ENCODE measurements at places on chromosomes 2 and 18.

- DNase-seq: no peak
Measured at GRCh38 chr18:73366713-73367112, 498.9 kb upstream of the NETO1 start.

GRCh38 chr2:96815326-96816126 lies 542 bp upstream of the CNNM3 start:
- no peak for DNase-seq

DNA sequence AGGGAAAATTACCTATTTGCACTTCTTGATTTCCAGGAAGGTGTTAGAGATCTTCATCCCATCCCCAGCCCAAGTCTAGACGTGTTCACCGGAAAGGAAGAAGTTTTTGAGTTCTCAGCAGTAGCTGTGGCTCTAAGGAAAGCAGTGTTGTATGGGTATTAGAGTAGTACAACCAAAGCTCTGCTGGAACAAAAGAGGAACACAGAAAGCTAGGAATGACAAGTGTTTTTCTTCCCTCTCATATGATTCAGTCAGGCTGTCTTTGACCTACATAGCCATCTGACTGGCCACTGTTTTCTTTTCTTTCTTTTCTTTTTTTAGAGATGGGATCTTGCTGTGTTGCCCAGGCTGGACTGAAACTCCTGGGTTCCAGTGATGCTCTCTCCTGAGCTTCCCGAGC lies 82.7 kb upstream of the SLC39A10 start:
- DNase-seq: no peak

- no peak for DNase-seq
Measured at GRCh38 chr2:181330286-181330685, 126.9 kb upstream of the ITGA4 start.

- DNase-seq: no peak
Measured at GRCh38 chr18:7255643-7256042, 24.8 kb downstream of the LRRC30 start.

GRCh38 chr2:226845386-226846116 lies 9.7 kb downstream of the RHBDD1 start:
- no peak for DNase-seq

- DNase-seq: no peak
Measured at GRCh38 chr18:11902522-11903292, 5.4 kb downstream of the MPPE1 start.

- no peak for DNase-seq
Measured at GRCh38 chr18:57624988-57625387, 3.4 kb upstream of the NARS1 start.

- peak; percentile 88 for DNase-seq
Measured at GRCh38 chr2:104853534-104854497, at the start of gene POU3F3. Gene POU3F3, plus strand, starts transcription at chr2:104854115. Its CDS starts 1,396 bp downstream, at chr2:104855511.

DNA sequence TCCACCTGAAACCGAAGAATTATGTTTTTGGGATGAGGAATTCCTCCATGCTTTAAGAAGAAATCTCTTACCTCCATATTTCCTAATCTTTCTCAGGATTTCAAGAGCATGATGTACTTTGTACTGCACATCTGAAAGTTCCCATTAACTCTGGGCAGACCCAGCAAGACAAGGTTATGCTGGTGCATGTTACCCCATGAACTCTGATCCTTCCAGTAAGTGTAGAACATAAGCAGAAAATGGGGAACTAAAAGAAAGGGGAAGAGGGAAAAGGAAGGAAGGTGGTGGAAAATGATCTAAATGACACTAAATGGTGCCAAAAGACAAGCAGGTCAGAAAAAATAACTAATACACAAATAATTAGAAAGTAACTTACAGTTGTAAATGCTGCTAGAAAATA lies 50.7 kb downstream of the STRN start:
- DNase-seq: no peak

DNA sequence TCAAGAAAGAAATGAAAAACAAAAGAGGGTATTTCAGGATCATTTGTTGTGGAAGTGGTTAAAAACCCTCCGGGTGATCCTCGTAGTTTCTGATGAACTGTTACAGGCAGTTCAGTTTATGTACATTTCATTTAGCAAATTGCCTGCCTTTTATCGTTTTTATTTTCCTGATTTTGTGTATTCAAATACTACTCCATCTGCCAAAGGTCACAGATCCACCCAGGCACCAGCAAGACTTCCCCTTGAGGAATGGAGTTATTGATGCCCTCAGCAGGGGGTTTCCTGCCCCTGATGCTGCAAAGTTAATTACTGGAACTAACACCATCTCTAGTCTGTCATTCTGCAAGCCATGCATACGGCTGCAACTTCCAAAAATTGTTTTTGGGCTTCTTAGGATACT lies 641.9 kb downstream of the SLC4A3 start:
- no peak for DNase-seq

DNA sequence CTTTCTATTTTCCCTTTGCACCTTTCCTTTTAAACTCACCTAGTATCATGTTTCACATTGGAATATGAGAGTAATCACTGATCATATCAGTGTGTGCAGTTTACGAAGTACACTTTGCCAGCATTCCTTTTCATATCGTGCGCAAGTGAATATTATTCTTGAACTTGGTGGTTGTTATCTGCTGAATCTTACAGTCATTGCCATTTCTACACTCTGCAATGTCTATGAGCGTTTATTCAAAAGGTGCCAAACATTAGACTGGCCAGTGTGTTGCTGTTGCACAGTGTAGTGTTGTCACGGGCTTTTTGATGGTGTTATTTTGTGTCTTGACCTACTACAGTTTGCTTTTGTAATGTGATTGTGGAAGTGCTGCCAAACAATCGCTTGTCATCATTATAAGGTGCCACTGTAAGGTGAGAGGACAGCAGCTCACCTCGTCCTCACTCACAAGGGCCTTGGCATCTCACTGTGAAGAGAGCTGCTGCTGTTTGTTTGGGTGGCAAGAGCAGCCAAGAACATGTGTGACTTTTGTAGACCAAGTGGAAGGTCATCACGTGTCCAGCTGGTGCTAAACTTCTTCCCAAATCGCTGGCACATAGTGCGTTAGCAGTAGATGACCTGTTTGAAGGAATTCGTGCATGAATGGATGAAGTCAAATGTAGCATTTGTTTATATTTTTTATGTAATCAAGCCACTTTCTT lies 113.3 kb downstream of the MYO1B start:
- no peak for DNase-seq

- DNase-seq: no peak
Measured at GRCh38 chr2:200509235-200509611, 645 bp downstream of the KCTD18 start.

- no peak for DNase-seq
Measured at GRCh38 chr18:76234676-76235060, 260.4 kb downstream of the ZNF516 start.

GRCh38 chr2:101706819-101707177 lies 9.3 kb downstream of the MAP4K4 start:
- DNase-seq: no peak

DNA sequence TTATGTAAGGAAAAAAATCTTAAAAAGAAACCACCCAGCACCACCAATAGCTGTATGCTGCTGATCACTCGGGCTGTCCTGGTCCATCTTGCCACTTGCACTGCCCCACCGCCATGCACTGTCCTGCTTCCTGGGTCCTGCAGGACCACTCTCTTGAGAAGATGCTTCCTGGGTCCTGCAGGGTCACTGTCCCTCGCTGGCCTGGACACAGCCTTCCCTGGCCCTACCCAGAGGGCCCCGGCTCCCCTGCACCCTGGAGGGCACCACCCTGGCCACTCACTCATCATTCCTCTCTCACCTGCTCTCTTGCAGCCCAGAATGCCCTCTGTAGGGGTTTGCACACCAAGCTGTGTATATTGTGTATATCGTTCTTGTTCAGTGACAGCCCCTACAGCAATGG lies 2.4 kb upstream of the OTOS start:
- no peak for DNase-seq

DNA sequence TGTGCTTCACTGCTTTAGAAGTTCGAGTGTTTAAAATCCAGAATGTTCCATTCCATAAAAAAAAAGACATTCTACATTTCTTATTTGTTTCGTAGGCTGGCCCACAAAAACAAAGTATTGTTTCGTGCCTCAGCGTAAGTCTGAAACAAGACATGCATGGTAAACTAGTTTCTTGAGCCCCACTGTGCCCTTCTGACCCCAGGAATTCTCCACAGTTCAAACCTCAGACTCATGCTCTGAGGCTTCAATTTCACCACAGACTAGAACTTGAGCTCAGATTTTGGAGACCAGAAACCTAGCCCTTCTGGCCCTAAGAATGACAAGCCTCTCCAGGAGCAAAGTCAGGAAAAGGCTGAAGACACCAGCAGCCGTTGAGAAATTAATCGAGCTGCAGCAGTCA lies 151.5 kb downstream of the SLC8A1 start:
- no peak for DNase-seq

DNA sequence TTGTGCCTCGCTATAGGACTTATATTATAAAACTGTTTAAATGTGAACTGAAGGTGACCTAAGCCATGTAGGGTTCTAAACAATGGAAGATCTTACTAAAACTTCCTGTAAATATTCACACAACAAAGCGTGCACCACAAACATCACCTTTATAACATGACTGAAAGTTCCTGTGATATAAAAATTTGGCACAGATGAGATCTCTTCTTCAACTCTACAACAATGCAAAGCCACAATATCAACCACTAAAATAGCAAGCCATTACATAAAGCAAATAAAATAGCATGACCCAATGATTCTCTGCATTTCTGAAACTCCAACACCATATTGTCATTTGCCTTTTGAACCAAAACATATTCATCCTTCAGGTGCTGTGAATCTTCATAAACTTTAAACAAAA lies 3.5 kb downstream of the YES1 start:
- DNase-seq: no peak

DNA sequence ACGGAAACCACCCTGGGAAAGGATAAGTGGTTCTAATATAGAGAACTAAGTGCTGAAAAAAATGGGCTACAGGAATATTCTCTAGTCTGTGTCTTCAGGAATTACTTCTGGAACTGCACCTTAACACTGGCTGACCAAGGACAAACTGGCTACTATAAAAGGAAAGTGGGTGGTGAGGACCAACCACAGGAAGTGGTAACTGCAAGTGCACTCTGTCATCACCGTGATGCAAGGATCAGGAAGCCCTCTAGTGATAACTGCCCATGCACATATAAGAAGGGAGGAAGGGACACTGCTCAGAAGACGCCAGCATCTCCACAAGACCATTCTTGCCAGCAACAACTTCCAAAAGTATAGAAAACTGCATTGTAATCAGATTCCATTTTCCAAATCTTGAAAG lies 424.4 kb upstream of the RGPD4 start:
- no peak for DNase-seq

GRCh38 chr2:20600756-20601325 lies 50.1 kb downstream of the HS1BP3 start:
- no peak for DNase-seq

DNA sequence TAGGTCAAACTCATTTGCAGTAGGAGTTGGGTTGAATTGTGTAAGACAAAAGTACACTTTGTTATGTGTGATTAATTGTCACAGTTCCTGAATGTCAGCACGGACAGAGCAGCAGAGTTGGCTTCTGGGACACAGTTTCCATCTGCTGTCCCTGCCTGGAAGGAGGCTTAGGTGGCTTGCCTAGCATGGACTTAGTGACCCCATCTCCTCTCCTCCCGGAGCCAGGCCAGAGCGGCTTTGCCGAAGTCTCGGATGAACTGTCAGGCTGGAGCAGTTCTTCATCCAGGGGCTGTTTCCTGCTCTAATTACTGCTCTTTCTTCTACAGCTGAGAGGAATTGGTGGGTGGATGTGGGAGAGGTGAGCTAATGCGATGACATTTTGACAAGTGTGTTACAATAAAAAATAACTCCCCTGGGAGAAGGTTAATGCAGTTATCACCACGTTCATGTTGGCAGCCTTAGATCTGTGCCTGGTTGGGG lies 102.0 kb downstream of the SH3RF3 start:
- no peak for DNase-seq

DNA sequence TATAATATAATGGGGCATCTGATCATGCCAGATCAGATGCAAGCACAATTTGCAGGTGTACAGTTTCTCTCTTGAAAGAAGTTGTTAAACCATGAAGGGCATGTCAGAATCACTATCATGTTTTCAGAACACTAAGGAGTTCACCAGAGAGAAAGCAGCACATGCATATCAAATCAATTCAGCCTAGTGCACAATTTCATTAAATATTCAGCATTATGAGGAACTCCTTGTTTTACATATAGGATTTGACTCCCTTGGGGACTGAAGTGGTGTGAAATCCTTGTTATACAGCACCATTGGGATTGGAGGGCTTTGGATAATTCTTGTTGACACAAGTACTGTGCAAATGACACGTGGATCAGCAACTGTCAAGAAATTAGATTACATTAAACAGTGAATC lies 562.1 kb upstream of the KLHL29 start:
- DNase-seq: no peak

GRCh38 chr2:111634050-111634794 lies 249.8 kb downstream of the ANAPC1 start:
- no peak for DNase-seq

GRCh38 chr18:79383388-79384056 lies 12.2 kb upstream of the NFATC1 start:
- DNase-seq: no peak

- DNase-seq: no peak
Measured at GRCh38 chr2:128590309-128591021, 271.8 kb upstream of the HS6ST1 start.

DNA sequence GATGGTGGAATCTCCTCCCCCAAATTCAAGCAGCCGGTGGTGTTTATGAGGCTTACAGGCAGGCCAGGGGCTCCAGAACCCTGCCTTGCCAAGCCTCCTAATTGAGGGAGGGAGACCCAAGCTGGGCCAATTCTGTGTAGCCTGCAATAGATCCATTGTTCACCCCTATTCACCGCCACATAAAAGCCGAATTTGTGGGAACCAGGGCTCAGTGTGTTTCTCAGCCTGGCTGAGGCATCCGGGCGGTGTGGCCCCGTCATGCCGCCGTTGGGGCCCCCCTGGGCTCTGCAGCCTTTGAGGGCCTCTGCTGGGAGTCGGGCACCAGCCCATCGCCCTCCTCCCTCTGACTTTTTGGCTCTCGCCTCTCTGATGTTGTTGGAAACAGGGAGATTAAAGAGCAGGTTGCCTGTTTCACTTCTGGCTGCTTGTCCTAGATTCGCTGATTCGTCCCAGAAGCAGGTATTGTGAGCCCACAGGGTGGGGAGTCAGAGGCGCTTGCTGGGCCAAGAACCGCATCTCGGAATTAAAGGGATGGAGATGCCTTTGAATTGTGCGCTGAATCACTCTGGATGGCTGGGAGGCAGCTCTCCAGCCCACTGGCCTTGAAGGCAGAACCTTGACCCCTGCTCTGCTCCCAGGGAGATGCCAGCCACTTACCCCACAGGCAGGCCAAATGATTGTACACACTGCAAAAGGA lies 14.7 kb upstream of the OTOS start:
- no peak for DNase-seq

GRCh38 chr2:207807516-207807915 lies 37.8 kb upstream of the FZD5 start:
- DNase-seq: no peak

All from NCI-H1092 (cell line).